GDM1 (cell line): ENCODE measurements at places on chromosomes 5 and 9.
A peak's percentile ranks its signal among the peaks of the same experiment; 100 is the strongest.

DNA sequence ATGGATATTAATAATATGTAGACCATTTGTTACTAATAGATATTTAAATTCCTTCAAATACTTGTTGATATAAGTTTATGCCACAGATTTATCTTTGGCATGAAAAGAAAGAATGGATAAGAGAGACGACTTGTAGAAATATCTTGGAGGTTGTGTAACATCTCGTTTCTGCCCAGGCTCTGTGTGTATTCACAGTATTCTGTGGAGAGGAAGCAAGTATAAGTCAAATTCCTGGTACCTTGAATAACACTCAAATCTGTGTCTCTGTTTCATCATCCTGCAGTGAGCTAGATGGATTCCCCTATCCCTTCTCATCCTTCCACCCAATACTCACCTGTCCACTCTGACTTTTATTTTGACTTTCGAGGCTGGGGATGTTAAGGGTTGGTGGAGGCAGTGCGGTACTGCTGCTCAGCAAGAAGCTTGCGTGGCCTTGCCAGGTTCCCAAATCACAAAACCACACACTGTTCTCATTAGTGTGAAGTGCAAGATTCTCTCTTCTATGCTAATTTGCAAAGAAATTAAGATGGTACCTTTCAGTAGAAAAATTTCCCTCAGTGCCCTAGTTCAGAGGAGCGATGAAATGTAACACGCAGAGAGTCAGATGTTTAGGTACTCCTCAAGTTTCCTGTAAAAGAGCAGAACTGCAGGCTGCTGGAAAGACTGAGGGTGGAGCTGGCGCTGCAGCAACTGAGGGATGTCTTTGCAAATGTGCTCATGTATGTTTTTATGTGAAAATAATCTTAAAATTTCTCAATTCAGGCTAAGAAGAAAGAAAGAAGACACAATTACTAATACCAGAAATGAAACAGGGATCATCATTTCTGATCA lies 42.6 kb upstream of the ANKRD18A start:
- DNase-seq = no peak

DNA sequence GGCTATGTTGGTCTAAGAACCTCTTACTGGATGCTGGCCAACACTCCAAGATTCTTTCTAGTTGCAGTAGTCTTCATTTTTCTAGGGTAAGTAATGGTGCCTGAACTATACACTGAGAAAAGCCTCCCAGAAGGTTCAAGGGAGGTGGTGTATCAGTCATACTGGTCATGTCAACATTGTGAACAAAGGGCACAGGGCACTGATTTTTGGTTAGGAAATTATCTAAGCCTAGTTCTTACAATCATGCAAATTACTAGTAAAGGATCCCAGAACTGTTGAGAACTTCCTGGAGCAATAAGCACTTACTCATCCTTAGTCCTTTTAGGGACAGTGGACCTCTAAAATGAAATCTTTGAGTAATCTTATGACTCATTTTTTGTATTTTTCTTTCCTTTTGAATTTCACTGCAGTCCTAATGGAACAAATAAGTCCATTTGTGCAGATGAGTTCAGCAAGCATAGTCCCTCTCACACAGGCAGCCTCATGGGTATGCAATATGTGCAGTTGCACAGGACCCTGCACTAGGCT lies 21.1 kb upstream of the CDC42SE2 start:
- no peak for DNase-seq

DNA sequence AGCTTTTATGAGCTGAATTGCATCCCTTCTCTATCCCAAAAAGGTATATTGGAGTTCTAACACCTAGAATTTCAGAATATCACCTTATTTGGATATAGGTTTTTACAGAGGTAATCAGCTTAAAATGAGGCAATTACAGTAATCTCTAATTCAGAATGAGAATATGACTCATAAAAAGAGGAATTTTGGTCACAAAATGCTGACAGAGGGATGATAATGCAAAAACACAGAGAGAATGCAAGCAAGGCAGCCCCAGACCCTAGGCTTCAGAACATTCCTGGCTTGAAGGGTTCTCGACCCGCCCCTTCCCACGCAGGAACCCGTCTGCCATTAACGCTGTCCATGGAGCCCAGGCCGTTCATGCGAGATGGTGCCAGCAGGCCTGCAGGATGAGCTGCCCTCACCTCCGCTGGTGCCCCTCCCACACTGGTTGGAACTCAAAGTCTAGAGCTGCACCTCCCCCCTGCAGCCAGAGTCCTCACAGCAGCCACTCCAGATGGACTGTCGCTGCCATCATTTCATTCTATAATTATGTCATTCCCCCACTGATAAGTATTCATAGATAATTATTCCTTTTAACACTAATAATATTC lies 1173.4 kb upstream of the ACO1 start:
- no peak for DNase-seq

DNA sequence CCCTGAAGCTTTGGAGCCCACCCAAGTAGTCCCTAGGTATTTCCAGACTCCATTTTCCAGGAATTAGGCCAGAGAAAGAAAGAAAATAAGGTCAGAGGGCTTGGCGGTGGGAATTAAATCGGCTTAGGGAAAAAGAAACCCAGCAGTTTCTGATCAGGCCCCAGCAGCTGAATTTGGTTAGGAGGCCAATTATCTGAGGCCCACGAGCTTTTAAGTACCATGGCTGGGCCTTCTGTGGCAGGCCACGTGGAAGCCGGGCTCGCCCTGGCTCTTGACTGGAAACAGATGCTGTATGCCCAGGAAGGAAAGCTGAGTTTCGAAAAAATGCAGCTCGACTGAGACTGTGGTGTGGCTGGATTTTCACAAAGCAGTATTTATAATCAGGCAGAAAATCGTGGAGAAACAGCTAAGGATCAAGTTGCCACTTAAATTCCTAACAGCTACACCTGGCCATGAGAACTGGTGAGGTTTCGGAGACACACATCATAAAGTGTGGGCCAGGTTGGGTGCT lies 75.1 kb upstream of the PANK3 start:
- DNase-seq = no peak

DNA sequence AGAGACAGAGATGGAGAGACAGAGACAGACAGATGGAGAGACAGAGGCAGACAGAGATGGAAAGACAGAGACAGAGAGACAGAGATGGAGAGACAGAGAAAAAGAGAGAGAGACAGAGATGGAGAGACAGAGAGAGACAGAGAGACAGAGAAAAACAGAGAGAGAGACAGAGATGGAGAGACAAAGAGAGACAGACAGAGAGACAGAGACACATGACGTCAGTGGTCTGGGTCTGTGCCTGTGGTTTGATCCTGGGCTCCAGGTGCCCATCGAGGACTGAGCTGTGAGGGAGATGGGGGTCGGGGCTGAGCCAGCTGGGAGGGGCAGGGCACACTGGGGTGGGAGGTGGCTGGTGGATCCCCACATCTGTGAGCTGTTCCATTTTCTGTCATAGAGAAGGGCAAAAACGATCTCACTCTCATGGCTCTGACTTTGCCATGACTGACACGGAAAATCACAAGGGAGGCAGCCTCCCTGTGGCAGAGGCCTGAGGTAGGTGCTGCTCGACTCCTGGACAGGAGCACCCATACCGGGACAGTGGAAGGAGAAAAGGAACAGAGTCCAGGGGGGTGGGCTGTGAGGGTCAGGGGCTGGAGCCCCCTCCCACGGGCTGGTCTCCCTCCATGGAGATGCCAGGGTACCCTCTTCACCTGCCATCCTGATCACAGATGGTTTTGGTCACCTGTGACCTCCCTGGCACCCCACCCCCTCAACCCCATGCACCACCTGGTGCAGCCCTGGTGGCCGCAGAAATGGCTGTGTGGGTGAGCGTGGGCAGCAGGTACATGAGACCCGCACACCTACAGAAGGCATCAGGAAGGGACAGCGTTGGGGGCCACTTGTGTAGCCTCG lies 28.8 kb downstream of the GLT6D1 start:
- no peak for DNase-seq

- no peak for DNase-seq
Observed at GRCh38 chr5:178349625-178350353, 117.2 kb upstream of the PHYKPL start.

- no peak for DNase-seq
Observed at GRCh38 chr5:116378777-116379121, 195.9 kb downstream of the SEMA6A start.

DNA sequence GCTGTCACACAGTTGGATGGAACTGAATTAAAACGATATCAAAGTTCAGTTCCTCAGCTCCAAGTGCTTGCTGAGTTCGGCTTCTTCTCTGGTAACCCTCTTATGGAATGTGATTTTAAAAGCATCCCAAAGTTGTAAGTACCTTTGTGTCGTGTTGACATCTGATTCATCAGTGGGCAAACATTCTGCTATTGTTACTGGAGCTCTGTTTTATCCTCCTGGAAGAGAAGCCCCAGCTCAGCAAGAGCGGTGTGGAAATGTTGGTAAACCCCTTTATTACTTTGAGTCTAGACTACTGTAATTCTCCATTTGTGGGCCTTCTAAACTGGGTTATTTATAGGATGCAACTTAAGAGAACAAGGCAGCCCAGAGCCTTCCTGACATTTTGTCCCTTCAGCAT lies 699.3 kb upstream of the WWC1 start:
- DNase-seq = no peak

DNA sequence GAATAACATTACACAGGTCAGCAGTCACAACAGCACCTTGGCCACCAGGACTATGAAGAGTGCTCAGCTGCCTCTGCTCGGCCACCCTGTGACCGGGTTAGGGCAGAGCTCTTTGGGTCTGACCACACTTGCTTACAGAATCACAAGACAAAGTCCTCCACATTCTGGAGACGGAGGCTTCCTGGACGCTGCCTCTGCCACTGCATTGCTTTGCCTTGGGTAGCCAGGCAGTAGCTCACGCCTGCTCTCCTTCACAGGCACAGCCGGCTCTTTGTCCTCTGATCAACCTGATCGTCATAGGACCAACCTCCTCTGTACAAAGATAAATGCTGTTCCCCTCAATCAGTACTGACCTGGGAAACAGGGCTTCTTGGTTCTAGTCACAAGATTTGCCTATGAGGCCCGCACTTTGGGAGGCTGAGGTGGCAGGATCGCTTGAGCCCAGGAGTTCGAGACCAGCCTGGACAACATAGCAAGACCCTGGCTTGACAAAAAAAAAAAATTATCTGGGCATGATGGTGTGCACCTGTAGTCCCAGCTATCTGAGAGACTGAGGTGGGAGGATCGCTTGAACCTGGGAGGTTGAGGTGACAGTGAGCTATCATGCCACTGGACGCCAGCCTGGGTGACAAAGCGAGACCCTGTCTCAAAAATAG lies 128.4 kb upstream of the IER5L start:
- no peak for DNase-seq

- peak; percentile 62 for DNase-seq
Observed at GRCh38 chr5:135565725-135566421, 12.9 kb downstream of the CXCL14 start.

- DNase-seq = no peak
Observed at GRCh38 chr9:20138841-20139240, 350.0 kb upstream of the SLC24A2 start.

- no peak for DNase-seq
Observed at GRCh38 chr5:96919754-96920197, 16.1 kb upstream of the LNPEP start.

GRCh38 chr9:82993856-82994605 lies 68.9 kb downstream of the RASEF start:
- DNase-seq = no peak

GRCh38 chr9:125635888-125636287 lies 71.1 kb downstream of the MAPKAP1 start:
- DNase-seq = no peak
